ENCODE measurements at places on chromosomes 1 and 21. TPM values are rescaled to one million over a fixed set of nuclear protein-coding genes. Genes with fewer than 3 reads are reported as not detected.
A peak's percentile ranks its signal among the peaks of the same experiment; 100 is the strongest.

GRCh38 chr1:231311720-231312431 lies 25.8 kb downstream of the EXOC8 start:
- no peak for DNase-seq

GCSAML gene
- not detected for polyA plus RNA-seq

GRCh38 chr1:151416231-151416630 lies 16.9 kb downstream of the PSMB4 start:
- peak; percentile 20 for DNase-seq

NBPF6 gene
- polyA plus RNA-seq, result not detected

DNA sequence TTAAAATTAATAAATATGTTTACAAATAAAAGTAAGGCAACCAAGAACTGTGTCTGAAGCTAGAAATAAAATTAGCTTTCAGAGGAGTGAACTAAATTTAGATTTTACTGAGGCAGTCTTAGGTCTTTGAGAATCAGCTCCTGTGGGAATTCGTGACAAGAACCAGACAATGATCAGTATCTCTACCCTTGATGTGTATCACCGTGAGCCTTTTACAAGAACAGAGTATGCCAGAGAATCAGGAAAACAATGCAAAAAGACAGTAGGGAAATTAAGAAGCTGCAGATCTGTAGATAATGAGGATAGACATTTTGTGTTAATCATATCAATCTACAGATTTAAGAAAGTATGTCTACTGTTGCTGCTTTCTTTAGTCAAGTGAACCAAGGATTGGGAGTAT lies 351.0 kb downstream of the COL11A1 start:
- DNase-seq, result no peak

GRCh38 chr1:204568576-204569315 lies 52.5 kb downstream of the MDM4 start:
- no peak for DNase-seq

DNA sequence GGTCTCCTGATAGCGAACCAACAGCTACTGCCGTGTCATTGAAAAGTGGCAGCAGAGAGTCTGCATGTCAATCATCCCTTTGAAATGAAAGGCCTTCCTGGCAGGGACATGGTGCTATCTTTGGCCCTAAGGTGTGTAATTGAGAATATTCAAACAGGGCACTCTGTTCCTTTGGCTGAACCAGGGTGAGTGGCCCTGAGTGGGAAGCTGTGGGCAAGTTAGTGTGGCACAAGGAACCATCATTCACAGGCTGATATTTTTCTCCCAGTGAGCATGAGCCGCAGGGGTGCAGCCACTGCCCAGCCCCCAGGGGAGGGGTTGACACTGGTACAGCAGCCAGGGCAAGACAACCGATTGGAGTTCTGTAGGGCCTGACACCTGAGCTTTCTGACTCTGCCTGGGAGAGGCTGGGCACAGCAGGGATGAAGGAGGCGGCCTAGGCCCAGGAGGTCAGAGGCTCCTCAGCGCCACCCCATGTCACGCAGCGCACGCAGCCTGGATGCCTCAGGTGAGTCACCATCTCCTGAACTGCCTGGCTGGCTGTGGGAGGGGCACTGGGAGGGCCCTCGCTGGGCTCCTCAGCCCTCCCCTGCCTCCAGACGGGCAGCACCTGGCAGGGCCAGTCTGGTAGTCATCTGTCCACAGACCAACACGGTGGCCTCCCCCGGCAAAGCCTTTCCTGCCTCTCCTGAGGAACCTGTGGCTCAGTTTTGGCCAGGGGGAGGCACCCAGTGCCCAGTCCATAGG lies 13.2 kb downstream of the QSOX1 start:
- no peak for DNase-seq

DNA sequence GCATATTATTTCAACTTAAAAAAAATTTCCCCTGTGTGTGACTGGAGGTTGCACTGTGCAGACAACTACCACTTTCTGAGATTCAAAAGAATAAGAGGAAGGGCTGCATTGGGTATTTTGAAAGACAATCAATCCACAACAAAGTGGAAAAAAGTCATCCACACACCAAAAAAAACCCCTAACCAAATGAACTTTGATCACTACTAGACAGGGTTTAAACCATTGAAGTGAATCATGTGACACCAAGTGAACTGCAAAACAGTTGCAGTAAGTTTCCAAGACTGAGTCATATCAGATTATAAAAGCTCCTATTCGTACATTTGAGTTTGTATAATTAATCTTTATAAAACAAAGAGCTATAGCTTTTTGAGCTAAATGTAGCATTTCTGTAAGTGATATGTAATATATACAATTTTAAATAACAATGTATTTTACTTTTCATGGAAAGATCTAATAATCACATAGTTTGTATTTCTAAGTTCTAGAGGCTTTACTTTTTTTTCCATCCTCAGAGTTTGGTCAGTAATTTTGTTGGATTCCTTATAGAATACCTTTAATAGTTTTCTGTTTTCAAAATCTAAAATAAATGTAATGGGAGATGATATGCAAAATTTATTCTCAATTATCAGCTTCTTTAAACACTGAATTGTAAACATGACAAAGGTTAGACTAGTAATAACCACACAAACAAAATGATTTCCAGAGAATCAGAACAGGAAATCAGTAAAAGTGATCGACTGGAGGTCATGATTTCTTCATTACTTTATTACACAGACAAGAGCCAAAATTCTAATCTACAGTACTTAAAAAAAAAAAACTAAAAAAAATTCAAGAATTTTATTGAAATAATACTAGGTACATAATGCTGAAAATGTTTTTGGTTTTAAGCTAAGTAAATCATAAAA lies 50.5 kb upstream of the GFI1 start:
- peak; percentile 70 for DNase-seq

GRCh38 chr1:232648316-232648715 lies 18.4 kb upstream of the SIPA1L2 start:
- peak; percentile 51 for DNase-seq

GRCh38 chr21:34029743-34030528 lies 43.4 kb upstream of the MRPS6 start:
- peak; percentile 89 for DNase-seq

Data from fibroblast of lung (primary cell).